Stimulated activated CD8-positive, alpha-beta memory T cell treated with anti-CD3 and anti-CD28 coated beads, Interleukin-12 subunit alpha, Interleukin-12 subunit beta, amount 100 ng/mL, for 1 hour (primary cell): ENCODE measurements at places on chromosomes 2 and 18.

DNA sequence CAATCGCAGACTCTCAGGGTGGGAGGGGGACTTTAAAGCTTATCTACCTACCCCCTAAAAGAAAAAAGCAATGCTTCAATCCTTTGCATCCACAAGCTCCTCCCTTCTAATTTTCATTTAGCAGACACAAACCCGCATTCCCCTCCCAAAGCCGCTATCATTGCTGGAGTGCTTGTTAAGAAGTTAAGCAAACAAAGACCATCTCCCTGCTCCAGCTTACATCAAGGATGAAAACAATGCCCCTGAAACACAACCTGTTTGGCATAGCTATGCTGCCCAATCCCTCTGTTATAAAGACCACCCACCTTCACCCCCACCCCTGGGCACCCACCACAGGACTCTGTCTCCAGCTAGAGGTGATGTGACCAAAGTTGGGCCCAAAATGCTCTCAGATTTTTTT, 33.0 kb downstream of the REEP1 start:
- DNase-seq: no peak

DNA sequence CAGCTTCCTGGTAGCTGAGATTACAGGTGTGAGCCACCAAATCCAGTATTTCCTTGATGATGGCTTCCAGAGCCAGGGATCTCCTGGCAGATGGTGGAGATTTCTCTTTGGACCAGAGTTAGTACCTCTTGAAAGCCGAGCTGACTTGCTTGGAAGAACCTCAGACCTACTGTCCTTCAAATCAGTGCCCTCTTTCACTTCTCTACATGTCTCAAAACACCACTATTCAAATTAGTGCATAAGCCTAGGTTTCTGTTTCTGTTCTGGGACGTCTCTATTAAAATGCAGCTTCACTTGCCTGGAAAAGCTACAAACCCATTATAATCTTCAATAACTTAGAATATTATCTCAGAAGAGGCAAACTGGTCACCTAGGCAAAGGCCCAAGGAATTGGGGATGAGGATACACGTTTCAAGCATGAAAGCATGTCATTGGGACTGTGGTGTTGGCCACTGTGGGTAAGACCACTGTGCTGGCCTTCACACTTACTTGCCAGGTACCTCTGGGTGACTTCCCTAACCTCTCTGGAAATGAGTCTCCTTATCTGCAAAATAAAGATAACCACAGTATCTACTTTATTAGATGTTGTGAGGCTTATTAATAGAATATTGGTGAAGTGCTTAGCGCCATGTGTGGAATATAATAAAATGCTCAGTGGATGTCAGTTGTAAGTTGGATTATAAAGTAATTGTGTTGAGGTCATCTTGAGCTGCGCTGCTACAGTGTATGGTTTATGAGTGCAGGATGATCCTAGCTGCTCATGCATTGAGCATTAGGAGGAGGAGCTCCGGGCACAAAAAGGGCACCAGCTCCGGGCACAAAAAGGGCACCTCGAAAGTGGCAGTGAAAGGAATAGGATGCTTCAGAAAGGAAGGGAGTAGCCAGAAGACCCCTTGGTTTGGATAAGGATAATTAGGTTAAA, 84.5 kb downstream of the DOCK10 start:
- DNase-seq: no peak

- no peak for DNase-seq
Measured at GRCh38 chr18:2903006-2903405, 56.2 kb downstream of the EMILIN2 start.

GRCh38 chr2:10241641-10242430, 60.9 kb upstream of the HPCAL1 start:
- DNase-seq: no peak

DNA sequence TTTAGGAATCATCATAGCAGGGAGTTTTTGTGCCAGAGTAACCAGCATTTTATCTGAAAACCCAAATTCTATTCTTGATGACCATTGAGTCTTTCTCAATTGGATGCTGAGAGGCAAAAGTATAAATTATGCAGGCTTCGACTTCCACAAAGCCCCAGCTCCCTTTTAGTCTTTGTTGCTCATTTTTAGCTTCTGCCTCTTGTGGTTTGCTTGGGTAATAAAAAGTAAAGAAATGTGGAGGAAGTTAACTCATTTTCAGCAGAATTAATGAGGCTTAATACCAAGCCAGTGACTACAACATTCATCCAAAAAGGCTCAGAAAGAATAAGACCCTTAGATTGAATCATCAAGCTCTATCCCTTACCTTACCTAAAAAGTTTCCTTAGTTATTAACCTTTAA, 18.6 kb downstream of the ERMN start:
- DNase-seq: no peak
